NCI-H1092 (cell line): ENCODE measurements at places on chromosomes 1 and 21.

GRCh38 chr1:30514945-30515344, 208.4 kb downstream of the MATN1 start:
- no peak for DNase-seq

GRCh38 chr1:223737342-223737741, 25.0 kb downstream of the CAPN2 start:
- DNase-seq, result no peak

DNA sequence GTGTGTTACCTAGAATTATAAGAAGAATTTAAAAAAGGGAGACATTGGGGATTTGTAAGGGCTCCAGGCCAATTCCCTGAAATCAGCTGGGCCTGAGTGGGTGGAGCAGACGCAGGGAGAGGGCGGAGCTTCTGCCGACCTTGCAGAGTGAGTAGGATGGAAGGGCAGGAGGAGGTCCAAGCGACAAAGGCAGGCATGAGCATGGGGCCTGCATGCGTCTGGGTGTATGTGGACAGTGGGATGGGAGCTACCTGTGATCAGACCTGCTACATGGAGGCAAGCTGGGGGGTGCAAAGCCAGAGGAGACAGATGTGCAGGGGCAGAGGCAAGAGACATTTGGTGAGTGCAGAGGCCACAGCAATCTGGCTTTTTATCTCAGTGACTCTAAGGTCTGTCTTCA, 105.3 kb upstream of the OLIG2 start:
- DNase-seq, result no peak

DNA sequence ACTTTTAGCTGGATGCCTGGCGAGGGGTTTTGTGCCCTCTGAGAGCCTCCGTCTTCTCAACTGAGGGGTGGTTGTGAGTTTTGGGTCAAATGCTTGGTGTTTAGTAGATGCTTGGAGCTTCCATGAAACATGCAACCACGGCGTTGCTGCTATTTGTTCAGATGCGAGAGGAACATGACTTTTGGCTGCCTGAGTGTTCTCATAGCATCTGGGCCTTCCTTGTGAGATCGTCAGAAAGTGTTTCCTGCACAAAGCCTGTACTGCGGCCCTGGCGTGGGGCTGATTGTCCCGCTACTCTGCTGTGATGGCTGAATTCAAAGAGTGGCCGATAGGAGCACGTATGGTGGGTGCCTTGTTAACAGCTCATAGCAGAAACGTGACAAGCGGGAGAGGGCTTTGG, 69.8 kb upstream of the FAM3B start:
- no peak for DNase-seq

GRCh38 chr1:43453442-43454269, at the start of gene HYI:
TSS of gene HYI (minus strand) at chr1:43453931. CDS start at chr1:43453793, 138 bp downstream.
- peak; percentile 91 for DNase-seq

DNA sequence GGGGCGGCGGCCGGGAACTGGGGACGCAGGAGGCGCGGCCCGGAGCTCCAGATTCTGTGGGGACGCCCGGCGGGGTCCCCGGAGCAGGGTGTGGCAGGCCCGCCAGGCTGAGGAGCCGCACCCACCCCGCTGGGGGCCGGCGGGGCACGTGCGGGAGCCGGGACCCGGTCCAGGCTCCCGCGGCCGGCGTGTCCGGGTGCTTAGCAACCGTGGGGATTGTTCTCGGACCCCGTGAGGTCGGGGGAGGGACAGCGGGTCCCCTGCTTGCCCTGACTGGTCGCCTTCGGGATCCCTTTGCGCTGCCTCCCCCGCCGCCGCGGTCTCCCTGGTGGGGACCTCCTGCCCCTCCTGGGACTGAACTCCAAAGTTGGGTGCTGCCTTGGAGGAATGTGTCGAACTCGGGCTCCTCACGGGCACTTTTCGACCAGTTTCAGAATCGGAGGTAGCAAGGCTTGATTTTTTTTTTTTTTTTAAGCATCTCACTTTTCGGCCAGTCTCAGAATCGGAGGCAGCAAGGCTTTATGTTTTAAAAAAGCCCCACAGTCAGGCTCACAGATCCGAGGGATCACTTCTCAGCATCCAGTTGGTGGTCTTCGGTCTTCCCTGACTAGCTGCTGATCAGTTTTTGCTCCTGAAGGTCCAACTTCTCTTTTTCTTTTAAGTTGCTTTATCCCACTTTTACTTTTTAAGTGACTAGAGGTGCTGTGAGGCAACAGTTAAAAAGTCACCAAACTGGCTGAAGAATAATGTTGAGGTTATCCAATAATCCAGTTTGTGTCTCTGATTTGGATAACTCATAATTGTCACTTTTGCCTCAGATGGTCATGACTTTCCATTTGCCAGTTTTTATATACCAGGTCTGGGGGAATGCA, 648 bp downstream of the FAM76A start:
- DNase-seq, result peak; percentile 69

DNA sequence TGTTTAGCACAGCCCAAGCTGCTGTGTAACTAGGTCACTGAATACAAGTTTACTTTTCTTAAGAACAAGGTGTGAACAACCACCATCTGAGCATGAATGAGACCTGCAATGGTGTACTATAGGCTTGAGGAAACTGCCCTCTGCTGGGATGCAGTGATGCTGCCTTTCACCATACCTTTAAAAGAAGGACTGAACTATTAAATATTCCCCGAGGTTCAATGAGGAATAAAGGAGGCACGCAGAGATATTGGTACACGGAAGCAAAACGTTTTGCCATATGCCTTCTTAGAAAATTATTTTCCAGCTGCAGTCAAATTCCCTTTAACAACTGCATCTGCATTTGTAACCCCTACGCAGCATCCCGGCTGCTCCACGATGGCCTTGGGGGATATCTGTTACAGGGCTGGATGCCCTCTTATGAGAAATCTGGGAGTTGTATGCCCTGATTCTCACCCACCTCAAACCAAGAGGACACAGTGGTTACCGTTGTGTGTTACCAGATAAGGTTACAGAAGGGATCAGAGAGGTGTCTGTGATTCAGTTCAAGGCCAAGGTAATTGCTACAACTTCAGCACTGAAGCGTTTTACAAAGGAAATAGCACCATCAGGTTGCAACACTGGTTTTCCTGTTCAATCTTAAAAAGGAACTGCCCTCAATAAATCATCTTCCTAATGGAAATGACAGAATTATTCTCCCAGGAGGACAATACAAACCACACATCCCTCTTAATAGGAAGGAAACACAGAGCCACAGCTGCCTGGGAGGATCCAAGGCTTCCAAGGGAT, 470.5 kb downstream of the LTN1 start:
- no peak for DNase-seq

- DNase-seq, result no peak
These were observed 65.3 kb downstream of the CAMTA1 start for GRCh38 chr1:6850537-6850936.

GRCh38 chr21:38077569-38077968, 161.3 kb upstream of the KCNJ6 start:
- DNase-seq, result no peak

GRCh38 chr1:167983797-167984420, 47.0 kb upstream of the MPC2 start:
- DNase-seq, result no peak

- DNase-seq, result no peak
These were observed 200.6 kb downstream of the TRABD2B start for GRCh38 chr1:47796626-47797025.

DNA sequence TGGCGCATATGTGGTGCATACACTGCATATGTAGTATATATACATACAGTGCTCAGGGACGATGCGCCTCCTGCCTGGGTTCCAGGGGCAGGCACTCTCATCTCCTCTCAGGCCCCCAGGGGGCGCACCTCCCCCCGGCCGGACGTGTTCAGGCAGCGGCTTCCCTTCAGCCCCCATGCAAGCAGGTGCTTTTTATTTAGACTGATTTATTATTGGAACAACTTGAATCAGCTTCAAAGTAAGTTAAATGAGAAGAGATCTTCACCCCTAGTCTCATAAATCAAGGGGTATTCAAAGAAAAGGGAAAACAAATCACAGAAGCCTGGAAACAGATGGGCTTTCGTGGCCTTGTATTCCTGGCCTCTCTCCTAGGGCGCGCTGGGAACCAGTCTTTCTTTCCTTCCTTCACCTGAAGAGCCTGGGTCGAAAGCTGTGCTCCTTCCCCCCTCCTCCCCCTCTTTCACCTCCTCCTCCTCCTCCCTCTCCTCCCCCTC, 64.6 kb downstream of the UBIAD1 start:
- peak; percentile 68 for DNase-seq

DNA sequence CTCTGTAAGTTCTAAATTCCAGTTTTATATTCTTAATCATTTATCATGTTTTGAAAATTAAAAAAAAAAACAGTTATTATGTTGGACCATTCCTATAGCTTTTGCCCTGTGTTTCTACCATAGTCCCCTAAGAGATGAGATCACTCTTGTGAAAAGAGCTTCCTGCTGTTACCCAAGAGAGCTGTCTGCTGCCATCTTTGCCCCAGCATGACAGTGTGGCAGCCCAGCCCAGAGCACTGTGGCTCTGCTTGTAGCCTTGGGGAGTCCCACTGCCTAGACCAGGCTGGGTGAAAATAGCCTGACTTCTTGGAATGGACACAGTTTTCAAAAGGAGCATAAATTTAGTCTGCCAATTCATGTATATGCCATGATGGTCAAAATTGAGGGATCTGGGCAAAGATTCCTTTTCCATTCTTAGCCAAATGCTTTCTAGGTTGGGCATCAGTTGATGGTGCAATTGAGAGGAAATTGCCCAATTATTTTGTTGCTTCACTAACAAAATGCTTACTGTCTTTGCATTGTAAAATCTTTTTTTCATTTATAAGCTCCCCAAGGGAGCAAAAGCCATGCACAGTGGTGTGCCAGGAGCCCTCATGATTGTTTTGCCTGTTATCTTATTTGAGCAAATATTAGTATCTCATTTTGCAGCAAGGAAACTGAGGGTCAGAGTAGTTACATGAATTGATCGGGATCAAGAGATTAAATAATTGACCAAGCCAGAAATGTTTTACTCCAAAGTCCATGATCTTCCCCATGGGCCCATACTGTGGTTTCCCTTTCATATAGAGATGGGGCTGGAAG, 72.8 kb downstream of the ETS2 start:
- DNase-seq, result no peak

GRCh38 chr1:208219098-208219658, 25.0 kb downstream of the PLXNA2 start:
- DNase-seq, result no peak

DNA sequence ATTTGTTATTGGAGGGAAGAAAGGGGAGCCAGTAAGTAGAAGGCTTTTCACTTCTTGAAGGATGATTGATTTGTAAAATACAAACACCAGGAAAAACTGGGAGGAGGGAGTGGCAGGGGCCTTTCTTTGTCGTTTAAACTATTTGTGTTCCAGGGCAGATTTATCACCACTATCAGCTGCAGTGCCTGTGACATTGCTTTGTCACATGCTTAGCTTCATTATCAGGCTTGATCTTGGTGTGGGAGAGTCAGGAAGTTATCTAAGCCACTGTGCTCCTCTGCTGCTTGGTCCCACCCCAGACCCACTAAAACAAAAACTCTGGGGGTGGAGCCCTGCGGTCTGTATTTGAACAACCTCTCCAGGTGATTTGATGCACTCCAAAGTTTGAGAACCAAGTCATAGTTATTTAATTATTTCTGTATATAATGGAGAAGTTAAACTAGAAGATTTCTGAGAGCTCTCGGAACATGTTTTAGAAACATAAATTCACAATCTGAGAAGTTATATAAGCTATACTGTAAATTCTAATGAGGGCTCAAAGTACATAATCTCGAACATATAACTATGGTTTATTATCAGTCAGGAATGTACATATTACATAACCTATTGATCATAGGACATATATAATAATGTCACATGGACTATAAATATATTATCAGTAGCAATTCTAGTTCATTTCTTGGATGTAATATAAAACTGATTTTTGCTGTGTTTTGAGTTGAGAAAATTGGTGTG, 87.9 kb downstream of the CDC14A start:
- DNase-seq, result no peak

- no peak for DNase-seq
These were observed 7.1 kb upstream of the DDX59 start for GRCh38 chr1:200676829-200677228.

- DNase-seq, result no peak
These were observed 21.6 kb upstream of the KCNA2 start for GRCh38 chr1:110627764-110628163.

DNA sequence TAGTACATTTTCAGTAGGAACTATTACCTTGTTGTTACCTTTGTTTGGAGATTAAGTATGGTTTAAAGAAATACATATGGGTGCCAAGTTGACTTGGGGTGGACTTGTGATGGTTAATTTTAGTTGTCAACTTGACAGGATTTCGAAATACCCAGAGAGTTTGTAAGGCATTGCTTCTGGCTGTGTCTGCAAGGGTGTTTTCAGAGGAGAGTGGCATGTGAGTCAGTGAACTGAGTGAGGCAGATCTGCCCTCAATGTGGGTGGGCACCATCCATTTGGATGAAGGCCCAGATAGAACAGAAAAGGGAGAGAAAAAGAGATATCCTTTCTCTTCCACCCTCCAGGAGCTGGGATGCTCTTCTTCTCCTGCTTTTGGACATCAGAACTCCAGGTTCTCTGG, 315.5 kb downstream of the GPATCH2 start:
- no peak for DNase-seq

DNA sequence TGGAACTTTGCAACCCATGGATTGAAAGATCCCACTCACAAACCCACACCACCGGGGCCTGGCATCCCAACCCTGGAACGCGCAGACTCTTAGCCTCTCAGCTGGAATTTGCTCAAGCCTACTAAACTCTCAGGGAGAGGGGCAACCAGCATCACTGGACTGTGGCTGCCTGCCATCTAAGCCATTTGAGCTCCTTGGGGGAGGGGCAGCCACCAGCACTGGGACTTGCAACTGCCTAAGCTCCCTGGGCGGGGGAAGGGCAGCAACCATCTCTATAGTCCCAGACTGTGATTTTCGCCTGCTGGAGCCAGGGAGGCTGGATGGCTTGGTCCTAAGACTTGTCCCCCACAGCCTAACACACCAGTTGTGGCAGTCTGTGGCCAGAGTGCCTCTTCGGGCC, 122.3 kb downstream of the SNX7 start:
- no peak for DNase-seq

DNA sequence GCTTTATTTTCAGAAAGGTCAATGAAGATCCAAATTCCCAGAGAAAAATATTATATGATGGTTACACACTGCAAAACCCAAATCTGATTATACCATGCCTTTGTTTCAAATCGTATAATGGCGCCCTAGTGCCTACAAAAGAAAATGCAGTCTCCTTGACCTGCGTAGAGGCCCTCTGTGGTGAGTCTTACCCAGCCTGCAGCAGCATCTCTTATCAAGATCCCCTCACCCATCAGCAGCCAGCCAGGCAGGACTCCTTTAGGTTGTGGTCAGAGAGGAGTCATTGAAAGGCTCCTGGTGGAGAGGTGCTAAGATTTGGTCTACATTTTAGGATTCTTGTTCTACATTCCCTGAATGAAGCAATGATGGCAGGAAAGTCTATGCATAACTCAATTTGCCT, 23.7 kb upstream of the DAB1 start:
- DNase-seq, result no peak

GRCh38 chr21:38756746-38757145, 49.0 kb upstream of the ETS2 start:
- DNase-seq, result no peak
